ENCODE measurements at places on chromosomes 11 and 22.
A peak's percentile ranks its signal among the peaks of the same experiment; 100 is the strongest.

GRCh38 chr22:38272373-38273134, at the start of gene TMEM184B:
TSS of gene TMEM184B (minus strand) at chr22:38273010. CDS start at chr22:38247961, 25,049 bp downstream.
- peak; percentile 81 for DNase-seq

- DNase-seq: no peak
These were observed 38.3 kb downstream of the TP53I11 start for GRCh38 chr11:44912270-44912987.

DNA sequence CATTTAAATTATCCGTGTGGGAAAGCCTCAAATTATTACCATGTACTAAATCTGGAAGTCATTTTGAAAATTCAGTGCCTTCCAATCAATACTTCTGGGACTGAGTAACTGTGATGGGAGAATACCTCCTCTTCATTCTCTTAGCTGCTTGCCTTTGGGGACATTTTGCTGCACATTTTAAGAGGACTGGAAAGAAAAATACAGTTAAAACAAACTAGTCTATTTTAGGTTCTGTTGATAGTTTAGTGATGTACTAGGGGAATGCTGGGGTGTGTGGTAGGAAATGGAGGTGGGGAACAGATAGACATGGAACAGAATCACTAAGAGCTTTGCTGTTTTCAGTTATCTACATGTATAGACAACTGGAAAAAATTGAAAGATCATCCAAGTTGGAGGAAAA, 65.7 kb upstream of the APOA1 start:
- DNase-seq: no peak

- DNase-seq: no peak
These were observed 95.0 kb downstream of the AASDHPPT start for GRCh38 chr11:106172386-106172991.

DNA sequence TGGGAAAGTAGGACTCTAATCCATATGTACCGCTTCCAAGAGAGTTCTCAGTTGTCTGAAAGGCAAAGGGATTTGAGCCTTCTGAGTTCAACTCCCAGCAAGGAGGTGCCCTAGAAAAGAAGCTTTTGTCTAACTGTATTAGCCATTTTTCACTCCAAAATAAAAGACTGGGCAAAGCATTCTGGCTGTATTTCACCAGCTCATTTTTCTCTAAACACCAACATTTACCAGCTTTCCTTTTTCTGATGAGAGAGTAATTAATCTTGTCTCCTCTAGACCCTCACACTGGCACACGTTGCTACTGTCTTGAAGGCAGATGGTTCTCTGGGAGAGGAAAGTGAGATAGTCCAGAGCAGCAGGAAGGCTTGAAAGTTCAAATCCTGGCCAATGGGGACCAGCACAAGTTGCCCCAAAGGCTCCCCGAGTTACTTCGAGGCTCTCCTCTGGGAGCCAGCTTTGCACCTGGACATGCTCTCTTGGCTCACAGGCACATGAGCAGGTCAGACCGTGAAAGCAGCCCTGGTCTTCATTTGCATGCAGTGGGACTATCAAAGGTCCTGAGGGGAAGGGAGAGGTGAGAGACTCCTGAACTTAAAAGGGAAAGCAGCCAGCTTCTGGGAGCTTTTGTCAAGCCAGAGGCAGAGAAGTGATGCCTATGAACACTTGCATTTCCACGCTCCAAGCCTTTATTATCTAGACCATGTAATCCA, 100.0 kb downstream of the NTM start:
- no peak for DNase-seq

GRCh38 chr22:27440304-27440865, 361.2 kb downstream of the MN1 start:
- no peak for DNase-seq

DNA sequence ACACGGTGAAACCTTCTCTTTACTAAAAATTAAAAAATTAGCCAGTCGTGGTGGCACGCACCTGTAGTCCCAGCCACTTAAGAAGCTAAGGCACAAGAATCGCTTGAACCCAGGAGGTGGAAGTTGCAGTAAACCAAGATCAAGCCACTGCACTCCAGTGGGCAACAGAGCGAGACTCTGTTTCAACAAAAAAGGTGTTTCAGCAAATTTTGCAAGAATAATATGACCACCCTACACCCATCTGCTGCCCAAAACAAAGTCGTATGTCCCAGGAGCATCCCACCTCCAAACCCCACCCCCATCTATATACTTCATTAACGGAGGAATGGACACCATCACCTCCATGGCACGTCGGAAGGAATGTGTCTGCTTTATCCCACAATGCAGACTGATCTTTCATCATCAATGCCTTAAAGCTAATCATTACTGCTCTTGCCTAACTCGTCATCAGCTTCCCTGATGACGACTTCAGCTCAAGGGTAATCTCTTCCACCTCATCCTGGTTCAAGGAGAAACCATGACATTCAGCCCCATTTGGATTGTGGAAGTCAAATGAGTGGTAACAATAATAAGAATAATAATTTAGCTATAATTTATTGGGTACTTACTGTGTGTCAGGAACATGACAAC, 34.1 kb downstream of the SCGB1A1 start:
- no peak for DNase-seq

DNA sequence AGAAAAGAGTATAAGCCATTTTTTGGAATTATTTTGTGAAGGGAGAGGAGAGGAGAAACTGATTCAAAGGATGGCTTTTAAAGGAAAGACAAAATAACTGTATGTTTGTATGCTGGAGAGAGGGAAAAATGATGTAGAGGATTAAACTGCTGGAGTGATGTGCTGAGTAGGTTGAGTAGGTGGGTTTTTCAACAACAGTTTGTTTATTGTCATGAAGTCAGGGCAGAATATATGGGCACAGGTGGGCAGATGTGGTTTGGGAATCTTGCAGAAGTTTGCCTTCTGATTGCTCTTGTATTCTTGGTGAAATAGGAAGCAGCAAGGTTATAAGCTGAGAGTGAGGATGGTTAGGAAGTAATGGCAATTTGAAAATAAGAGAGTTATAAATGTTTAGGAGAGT, 12.1 kb downstream of the SYT9 start:
- DNase-seq: no peak

- no peak for DNase-seq
These were observed 82.1 kb upstream of the MTMR2 start for GRCh38 chr11:96006037-96006436.

- no peak for DNase-seq
These were observed 173.9 kb downstream of the DDX10 start for GRCh38 chr11:108838792-108839105.

DNA sequence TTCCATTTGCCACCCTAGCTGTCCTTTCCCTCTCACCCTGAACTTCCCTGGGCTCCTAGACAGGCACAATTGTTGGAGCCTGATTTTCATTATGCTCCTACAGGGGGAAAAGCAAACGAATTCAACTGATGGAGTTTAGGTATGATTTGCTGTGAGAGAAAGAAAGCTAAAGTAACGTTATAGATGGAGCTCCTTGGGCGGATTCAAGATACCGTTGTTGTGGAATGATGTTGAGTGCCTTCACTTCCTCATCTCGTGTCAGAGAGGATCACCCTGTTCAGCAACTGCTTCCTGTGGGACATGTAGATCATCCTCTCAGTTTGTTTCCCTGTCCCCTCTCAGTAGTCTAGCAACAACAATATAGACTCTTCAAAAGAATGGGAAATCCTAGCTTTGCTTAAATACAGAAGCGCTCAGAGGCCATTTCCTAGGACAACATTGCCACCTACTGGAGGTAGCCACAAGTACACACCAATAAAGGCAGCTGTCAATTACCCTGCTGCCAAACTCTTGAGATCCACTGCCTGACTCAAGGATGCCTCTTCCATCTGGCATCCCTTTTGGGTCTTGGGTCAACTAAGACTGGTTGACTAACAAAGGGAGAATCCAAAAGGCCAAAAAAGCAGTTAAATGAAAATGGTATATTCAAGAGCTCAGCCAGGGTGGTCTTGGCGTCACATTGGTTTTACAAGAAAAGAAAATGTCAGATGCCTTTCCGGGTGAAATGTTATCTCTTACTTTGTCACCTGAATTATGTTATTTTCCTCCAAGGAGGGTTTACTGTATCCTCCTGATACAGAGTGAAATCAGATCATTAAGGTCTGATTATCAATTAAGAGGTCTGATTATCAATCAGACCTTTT, 13.5 kb upstream of the DTX4 start:
- DNase-seq: peak; percentile 73

DNA sequence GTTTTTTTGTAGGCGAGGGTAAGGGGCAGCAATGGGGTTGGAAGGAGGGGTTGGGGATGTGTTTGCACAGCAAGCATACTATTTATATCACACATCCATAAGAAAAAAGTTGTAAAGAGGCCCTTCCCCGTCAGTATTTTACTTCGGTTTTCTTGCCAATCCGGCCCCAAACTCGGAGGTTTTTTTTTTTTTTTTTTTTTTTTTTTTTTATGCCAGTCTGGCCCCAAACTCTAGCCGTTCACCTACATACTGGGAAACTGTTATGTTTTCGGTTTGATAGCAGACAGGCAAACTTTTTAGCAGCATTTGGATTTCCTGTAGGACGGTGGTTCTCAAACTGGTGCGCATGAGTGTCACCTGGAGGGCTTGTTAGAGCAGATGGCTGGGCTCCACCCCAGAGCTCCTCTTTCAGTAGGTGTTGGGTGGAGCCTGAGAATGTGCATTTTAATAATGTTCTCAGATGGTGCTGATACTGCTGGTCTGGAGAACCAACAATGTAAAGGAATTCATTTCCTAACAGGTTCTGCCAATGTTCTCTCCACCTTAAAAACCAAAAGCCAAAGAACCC, 76.5 kb upstream of the ZBED5 start:
- no peak for DNase-seq

- DNase-seq: no peak
These were observed 45.7 kb downstream of the PDGFD start for GRCh38 chr11:104118105-104118744.

DNA sequence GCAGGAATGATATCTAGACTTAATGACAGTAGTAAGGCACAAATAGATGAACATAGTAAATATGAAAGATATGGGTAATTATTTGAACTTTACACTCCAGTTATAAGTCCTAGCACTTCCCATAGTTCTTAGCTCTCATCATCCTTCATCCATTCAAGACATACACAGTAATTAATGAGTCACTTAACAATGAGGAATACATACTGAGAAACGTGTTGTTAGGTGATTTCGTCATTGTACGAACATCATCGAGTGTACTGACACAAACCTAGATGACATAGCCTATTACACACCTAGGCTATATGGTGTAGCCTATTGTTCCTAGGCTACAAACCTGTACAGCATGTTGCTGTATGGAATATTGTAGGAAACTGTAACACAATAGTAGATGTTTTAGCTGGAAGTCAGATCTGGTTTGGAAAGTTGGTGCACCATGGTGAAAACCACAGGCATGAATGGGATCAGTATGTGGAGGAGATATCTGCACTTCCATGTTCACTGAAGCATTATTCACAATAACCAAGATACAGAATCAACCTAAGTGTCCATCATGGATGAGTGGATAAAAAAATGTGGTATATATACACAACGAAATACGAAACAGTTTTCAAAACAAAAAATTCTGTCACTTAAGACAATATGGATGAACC, 229.9 kb upstream of the PITPNB start:
- DNase-seq: no peak

DNA sequence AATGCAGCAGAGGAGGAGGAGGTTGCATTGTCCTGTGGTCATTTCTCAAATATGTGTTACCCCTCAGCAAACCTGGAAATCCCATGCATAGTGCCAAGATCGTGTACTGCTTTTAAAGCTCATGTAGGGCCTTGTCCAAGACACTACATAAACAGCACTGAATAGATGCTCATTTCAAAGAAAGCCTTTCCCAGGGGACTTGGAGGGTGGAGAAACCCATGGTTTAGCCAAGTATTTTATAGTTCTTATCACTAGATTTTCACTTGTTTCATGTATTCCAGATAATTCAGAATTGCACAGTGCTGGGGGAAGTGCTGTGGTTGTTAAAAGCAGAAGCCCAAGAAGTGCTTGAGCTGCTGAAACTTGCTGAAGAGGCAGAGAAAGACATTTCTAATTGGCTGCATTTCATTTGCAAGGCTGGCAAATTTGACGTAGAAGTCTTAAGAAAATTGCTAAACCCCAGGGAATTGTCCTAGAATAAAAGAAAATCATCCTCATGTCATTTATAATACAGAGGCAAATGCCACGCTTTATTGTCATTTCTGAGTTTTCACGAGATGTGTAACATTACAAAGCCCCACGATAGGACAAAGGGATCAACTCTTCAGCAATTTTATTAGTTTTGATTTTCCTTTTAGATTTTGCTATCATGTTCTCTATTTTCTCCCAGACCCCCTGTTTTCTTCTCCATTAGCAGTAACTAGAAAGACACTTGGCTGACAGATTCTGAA, 20.1 kb downstream of the CSRP3 start:
- DNase-seq: no peak

DNA sequence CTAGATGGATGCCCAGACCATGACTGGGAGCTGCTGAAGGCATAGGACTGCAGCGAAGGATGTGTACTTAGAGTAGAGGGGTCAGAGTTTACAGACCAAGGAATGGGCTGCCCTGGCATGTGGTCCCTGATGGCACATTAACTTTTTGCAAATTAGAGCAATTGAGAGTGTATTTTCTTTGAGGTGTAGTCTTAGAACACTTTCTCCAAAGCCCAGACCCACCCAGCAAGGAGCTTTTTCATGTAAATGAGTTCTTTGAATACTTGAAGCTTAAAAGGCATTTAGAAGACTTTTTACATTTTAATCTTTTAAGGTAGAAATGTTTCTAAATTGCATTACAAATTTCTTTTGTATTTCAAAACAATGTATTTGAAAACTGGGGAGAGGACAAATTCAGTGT, 8.9 kb downstream of the OR4X1 start:
- no peak for DNase-seq

GRCh38 chr11:35373284-35373933, 45.9 kb downstream of the SLC1A2 start:
- no peak for DNase-seq

DNA sequence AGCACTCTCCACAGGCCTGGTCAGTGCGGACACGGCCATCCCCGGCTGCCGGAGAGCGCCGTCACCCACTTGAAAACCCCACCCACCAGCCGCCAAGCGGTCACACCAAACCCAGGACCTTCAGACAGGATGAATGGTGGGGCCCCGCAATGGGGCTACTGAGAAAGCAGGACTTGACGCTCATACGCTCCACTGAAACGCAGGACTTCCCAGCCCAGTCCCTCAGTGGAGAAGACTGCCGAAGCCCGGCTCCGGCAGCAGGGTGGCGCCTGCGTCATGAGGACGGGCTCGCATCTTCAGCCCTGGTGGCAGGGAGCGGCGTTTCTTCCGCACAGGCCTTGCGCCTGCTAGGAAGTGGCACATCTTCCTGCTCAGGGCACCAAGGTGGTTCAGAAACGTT, 15.3 kb upstream of the PHLDA2 start:
- DNase-seq: no peak

- no peak for DNase-seq
These were observed 10.7 kb downstream of the KRTAP5-5 start for GRCh38 chr11:1640076-1640946.

GRCh38 chr11:10322830-10323792, 18.2 kb downstream of the ADM start:
- peak; percentile 63 for DNase-seq

GRCh38 chr11:45141171-45141570, 5.3 kb upstream of the PRDM11 start:
- DNase-seq: peak; percentile 88
